Stimulated activated CD4-positive, alpha-beta T cell treated with anti-CD3 and anti-CD28 coated beads, Interleukin-1b, Interleukin-23, amount 100 ng/mL, for 24 hours (primary cell): ENCODE measurements at places on chromosomes 2 and 18.
A peak's percentile ranks its signal among the peaks of the same experiment; 100 is the strongest.

GRCh38 chr2:205145888-205146287 lies 536.4 kb upstream of the NRP2 start:
- no peak for DNase-seq

DNA sequence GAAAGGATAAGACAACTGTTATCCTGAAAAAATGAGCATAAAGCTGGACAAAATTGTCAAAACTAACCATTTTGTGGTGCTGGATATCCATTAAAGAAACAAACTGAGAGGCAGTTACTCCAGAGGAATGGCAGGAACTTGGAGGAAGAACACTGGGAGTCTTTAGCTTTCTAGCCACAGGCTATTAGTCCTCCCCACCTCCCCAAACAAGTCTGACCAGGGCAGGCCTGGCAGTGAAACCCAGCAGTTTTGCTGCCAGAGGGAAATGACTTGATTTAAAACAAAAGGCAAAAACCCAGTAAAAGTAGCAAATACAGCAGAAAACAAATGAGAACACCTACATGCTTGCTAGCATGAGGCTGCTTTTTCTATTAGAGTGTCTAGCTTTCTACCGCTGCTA lies 34.9 kb downstream of the OSBPL1A start:
- DNase-seq, result no peak

DNA sequence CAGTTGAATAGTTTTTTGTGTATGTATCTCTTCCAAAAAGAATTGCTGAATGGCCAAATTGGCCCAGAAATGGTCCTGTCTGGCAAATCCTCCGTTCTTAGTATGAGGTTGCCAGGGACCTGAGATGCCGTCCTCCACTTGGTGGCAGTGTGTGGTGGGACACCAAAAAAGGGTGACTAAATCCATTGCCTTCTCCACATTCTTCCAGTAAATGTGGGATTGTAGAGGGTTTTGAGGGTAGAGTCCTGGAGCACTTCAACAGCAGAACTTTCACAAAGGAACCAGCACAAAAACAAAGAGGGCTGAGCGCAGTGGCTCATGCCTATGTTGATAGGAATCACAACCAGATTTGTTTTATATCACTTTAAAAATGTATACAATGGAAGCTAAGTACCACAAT lies 199.9 kb downstream of the BCL2 start:
- no peak for DNase-seq

GRCh38 chr18:47748847-47749599 lies 181.4 kb downstream of the SMAD2 start:
- peak; percentile 67 for DNase-seq

DNA sequence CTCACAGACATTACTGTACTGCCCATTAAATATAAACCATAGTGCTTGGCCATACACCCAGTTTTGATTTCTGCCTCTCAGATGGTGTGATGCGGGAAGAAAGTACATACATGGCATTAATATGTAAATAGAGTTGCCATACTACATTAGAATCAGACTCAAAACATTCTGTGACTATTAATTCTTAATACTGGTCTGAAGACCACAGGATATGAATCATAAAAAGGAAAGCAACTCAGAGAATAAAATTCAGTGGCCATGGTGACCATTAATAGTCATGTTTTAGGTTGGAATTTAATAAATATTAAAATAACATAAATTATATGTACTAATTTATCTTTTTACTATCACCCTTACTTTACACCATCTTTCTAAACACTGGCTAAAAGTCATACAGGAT lies 33.0 kb upstream of the WDR75 start:
- DNase-seq, result no peak

GRCh38 chr2:190860985-190861680 lies 19.5 kb upstream of the GLS start:
- no peak for DNase-seq

- no peak for DNase-seq
Measured at GRCh38 chr2:77513191-77513590, 9.0 kb downstream of the LRRTM4 start.

- no peak for DNase-seq
Measured at GRCh38 chr18:12518832-12519531, 111.3 kb downstream of the PRELID3A start.

- DNase-seq, result no peak
Measured at GRCh38 chr2:236673823-236674185, 104.2 kb downstream of the ACKR3 start.

DNA sequence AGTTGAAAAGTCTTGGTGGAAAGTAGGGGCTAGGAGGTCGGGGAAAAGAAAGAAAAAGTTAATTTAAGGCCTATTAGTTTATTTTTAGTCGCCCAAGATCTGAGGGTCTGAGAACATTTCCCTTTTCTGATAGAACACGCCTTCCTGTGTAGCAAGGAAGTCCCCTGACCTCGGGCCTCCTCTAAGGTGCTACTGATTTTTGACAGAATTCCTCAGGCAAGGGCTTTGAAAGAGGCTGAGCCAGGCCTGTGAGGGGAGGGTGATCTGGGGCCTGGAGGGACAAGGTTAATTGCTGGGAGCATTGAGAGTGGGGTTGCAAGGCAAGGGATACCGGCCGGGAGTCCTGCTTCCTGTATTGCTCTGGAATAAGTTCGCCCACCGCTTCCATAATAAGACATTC lies 131.4 kb upstream of the MYCN start:
- no peak for DNase-seq

DNA sequence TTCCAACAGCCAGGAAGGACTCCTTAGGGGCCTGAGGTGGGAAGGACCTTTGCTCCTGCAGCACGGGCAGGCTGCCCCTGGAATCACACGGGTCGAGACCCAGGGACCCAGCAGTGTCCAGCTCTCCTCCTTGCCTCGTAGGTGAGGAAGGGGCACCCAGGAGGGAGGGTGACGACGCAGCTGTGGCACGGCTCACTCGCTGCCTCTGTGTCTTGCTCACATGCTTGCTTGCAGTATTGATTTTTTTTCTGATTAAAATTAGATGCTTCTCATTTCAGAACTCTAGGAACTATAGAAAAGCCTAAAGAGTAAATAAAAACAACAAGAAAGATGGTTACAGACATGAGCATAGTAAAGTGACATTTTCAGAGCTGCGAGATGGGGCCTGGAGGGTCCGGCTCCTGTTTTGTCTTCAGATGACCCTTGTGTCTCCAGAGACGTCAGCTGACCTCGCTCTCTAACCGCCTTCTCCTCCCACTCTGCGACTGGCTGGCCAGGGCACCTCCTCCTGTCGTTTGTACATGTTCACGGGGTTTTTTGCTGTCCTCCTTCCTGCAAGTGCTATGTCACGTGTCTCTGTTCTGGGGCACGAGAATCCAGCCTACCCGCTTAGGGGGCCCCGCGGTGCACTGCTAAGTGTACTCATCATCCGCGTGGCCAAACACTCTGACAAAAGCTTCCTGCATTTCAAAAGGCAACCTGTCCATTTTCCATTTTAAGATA lies 65.7 kb upstream of the ZNF236 start:
- no peak for DNase-seq

- no peak for DNase-seq
Measured at GRCh38 chr2:52862801-52863200, 904.8 kb upstream of the CHAC2 start.

- DNase-seq, result no peak
Measured at GRCh38 chr2:172704072-172704936, 31.3 kb upstream of the RAPGEF4 start.

DNA sequence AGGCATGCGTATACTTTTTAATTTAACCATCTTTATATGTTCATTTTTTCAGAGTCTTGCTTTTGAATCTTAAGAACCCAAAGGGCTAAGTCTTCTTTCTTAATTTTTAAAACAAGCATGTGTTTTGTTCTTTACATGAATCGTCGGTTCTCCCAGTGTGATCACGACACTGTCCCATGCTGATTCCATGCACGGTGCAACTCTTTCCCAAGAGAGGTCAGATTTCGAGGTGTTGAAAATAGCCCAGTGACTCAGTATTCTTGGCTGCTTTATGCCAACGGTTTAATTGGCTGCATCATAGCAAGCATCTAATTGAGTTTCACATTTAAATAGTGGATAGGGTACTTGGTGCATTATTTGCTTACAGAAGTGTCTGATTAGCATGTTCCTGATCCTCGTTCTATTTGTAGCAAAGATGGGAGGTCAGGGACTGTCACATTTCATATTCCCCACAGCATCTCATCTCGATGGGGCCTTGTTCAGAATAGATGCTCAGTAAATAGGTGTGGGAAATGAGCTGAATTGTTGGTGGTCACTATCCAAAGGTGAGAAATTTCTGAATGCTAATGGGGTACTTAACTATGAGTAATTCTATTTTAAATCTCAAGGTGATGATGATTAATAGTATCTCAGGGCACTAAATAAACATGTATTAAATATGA lies 2.8 kb downstream of the NPAS2 start:
- no peak for DNase-seq

DNA sequence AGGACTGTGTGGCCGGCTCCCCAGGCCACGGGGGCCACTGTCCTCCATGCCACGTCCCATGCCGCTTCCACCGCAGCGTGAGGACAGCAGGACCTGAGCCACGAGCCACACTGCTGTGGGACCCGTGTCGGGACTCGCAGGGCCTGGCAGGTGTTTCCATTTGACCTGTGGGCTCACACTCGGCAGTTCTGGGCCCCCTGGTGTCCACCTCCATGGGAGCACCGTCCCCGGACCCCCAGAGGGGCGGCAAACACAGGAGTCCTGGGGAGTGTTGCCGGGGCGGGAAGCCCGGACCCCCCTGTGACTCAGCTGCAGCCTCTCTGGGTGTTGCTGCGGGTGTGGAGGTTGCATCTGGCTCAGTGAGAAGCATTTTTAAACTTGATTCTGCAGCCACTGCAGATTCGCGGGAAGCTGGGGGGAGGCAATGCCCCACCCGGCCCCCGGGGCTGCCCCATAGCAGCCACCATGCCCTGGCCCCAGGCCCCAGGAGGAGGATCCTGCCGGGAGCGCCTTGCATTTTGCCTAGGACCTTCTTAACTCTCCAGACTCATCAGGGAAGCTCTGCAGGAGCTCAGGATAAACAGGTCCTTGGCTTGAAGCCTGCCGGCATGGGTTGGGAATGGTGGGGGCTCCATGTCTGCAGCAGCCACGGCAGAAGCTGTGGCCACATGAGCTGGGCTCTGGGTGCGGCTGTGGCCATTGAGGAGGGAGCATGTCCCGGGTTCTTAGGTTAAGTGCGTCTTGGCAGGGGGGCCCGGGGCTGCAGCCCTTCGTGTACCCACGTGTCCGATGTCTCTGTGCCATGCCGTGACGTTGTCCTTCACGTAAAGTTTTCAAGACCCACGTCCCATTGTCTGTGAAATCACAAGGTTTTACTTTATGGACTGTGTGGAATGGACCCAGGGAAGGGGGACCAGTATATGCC lies 30.9 kb downstream of the NFATC1 start:
- DNase-seq, result no peak

DNA sequence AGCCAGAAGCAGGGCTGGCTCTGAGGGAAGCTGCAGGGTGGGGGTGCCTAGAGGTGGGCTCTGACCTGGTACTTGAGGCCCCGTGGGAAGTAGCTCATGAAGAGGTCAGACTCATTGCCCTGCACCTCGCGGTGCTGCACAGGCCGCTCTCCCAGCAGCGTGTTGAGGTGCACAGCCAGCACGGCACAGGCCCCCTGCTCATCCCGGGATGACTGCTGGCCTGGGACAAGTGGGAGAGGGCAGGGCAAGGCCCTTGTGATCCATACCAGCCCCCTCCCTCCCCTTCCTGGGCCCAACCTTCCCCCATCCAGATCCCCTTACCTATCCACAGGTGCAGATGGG lies 8.7 kb downstream of the CAPG start:
- DNase-seq, result no peak

- DNase-seq, result no peak
Measured at GRCh38 chr2:66555091-66555490, 120.2 kb downstream of the MEIS1 start.

DNA sequence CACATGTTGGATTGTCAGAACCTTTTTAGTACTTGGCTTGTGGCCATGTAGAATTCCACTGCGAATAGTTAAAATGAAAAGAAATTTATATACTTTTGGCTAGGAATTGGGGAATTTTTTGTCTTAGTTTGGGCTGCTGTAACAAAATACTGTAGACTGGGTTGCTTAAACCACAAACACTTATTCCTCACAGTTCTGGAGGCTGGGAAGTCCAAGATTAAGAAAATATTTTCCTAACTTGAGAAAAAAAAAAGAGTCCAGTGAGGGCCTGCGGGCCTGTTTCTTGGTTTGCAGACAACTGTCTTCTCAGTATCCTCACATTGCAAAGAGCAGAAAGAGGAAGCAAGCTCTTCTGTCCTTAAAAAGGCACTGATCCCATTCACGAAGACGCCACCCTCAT lies 81.9 kb downstream of the CD226 start:
- DNase-seq, result no peak

DNA sequence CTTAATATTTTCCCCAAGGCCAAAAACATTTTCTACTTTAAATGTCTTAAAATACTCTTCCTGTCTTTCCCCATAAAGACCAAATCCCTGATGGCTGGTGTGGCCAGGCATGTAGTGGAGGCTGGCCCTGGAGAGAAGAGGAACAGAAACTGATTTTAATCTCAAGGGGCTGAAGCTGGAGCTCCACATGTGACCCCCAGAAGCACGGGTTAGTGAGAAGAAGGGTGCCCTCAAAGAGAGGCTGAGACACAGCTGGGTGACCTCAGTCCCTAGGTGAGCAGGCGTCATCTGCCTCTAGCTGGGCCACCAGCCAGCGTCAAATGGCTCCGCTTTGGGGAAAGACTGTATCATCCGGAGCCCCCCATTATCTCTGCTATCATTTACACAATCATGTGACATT lies 19.3 kb upstream of the TMEM18 start:
- no peak for DNase-seq

DNA sequence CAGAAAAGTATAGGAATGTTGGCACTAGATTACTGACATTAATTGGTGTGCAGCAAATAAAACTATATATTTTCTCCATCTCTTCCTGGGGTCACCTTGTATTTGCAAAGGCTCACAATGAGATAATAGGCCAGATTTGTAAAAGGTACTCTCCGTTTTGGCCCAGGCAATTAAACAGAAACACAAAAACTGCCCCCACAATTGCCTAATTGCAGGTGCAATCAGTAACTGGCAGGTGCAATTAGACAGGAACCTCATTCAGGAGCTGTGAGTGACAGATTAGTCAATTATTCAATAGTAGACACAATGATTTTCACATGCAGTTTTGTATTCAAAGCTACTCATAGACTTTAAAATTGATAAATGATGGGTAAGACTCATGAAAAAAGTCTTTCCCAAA lies 451.4 kb upstream of the ID2 start:
- no peak for DNase-seq

GRCh38 chr18:70840649-70841048 lies 551.8 kb downstream of the SOCS6 start:
- no peak for DNase-seq

DNA sequence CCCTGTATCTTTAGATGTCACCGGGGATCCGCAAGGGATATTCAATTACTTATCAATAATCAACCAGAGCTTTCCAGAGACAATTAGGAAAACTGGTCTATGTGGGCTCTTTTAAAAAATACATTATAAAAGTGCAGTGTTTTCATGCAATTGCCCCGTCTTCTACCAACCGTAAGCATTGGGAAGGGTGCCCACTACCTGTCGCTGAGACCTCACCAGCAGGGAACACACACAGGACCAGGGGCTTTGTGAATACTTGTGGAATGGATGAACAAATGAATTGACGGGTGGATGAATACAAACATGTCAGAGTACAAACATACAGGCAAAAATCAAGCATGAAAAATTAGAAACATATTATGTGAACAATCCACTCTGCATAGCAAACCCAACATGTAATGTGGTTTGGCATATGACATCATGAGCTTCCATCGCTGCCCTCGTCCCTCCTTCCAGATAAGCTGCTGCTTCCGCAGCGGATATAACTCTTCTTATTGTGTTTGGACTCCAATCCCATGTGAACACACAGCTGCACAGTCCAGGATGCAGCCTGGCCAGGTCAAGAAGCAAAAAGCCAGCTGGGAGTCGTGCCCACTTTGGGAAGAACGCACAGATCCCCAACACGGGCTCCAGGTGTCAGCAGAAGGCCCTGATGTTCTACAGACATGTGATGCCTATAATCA lies 5.3 kb downstream of the FHL2 start:
- no peak for DNase-seq
